Prostate gland (tissue), 2 donors: ENCODE measurements at places on chromosomes 11 and 22. TPM values are rescaled to one million over a fixed set of nuclear protein-coding genes. Genes with fewer than 3 reads are reported as not detected.

INSC gene
- 0.87 TPM for total RNA-seq

SYCE3 gene
- total RNA-seq: 10.2 TPM

- no peak overlapping the region for H3K27ac ChIP-seq
- DNase-seq: no peak
Measured at GRCh38 chr11:105070306-105070705, 25.2 kb upstream of the CARD16 start.

SLN gene
- total RNA-seq: not detected

- no peaks in the 10 kb centered on the region for H3K4me1 ChIP-seq
- no peak overlapping the region for H3K4me3 ChIP-seq
- DNase-seq: peak; percentile 33
- no peaks in the 10 kb centered on the region for H3K36me3 ChIP-seq
Measured at GRCh38 chr11:92528001-92528400, 303.4 kb downstream of the FAT3 start.

CRACR2B gene
- 83.0 TPM for total RNA-seq

- H3K27ac ChIP-seq: no peak overlapping the region
- no peaks in the 10 kb centered on the region for H3K27me3 ChIP-seq
- no peak for DNase-seq
- H3K4me1 ChIP-seq: no peaks in the 10 kb centered on the region
Measured at GRCh38 chr11:95547976-95548375, 241.6 kb downstream of the FAM76B start.

SLCO2B1 gene
- total RNA-seq: 6.1 TPM

FOLR3 gene
- total RNA-seq: not detected

DNA sequence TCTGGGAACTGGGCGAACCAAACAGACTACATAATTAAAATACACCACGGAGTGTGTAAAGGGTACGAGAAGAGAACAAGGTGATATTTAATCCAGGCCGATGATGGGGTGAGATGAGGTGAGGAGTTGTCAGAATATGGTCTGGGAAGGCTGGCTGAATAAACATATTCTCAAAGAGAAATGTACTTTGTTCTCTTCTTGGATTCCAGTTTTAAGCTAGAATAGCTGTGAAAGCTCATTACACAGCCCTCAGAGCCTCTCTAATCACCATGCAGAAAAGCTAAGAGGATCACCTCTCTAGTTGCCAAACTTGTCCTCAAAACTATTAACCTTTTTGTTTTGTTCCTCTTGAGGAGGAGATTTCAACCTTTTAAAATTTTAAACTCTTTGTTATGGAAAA is 89.8 kb downstream of the ATG16L2 start:
- DNase-seq: no peak
- H3K27ac ChIP-seq: no peak overlapping the region
- no peaks in the 10 kb centered on the region for H3K27me3 ChIP-seq
- no peaks in the 10 kb centered on the region for H3K4me1 ChIP-seq

DNA sequence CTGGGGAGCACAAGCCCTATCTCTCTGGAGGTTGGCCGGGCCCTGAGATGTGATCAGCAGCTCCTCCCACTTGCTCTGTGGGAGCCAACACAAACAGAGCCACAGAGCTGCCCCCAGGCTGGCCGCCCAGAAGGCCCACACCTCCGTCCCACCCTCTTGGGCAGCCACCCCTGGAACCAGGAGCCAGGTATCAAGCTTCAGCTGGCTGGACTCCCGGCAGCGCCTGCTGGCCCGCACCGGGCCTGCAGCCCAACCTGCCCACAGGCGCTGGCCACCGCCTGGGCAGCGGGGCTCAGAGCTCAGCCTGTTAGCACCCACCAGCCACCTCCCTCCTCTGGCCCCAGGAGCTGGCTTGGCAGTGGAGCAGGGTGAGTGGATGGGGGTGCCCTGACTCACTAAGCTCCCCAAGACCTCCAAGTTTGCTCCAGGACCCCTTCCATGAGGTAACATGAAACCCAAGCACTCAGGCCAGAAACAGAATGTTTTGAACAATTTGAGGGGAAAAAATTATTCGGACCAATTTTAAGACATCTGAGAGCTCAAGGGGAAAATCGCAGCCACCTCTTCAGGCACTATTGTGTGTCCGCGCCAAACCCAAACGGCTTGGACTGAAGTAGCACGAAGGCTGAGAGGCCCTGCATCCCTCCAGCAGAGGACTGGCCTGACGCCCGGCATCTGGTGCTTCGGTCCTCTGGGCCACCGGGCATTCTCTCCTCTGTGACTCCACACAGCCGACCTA is 450.8 kb downstream of the SOX6 start:
- H3K4me3 ChIP-seq: no peak overlapping the region
- no peak overlapping the region for H3K27ac ChIP-seq
- H3K4me1 ChIP-seq: no peaks in the 10 kb centered on the region
- H3K36me3 ChIP-seq: no peaks in the 10 kb centered on the region
- no peaks in the 10 kb centered on the region for H3K27me3 ChIP-seq
- DNase-seq: peak; percentile 28

- no peak overlapping the region for H3K4me3 ChIP-seq
- no peak for DNase-seq
- H3K36me3 ChIP-seq: no peaks in the 10 kb centered on the region
- peak overlapping the region; percentile 44 for H3K27ac ChIP-seq
- H3K4me1 ChIP-seq: peaks cover 5% of the 10 kb centered on the region
- no peaks in the 10 kb centered on the region for H3K27me3 ChIP-seq
Measured at GRCh38 chr11:44585421-44585820, 20.0 kb downstream of the CD82 start.

SERHL2 gene
- 10.2 TPM for total RNA-seq

GRCh38 chr11:111957663-111958444 is 20.7 kb downstream of the DIXDC1 start:
- H3K4me3 ChIP-seq: no peak overlapping the region
- no peak overlapping the region for H3K27ac ChIP-seq
- H3K27me3 ChIP-seq: no peaks in the 10 kb centered on the region
- no peak for DNase-seq
- H3K36me3 ChIP-seq: no peaks in the 10 kb centered on the region
- no peaks in the 10 kb centered on the region for H3K4me1 ChIP-seq

FIBIN gene
- total RNA-seq: 13.4 TPM

- no peaks in the 10 kb centered on the region for H3K36me3 ChIP-seq
- DNase-seq: peak; percentile 85
- H3K27me3 ChIP-seq: no peaks in the 10 kb centered on the region
- peak overlapping the region; percentile 19 for H3K27ac ChIP-seq
- H3K4me3 ChIP-seq: no peak overlapping the region
Measured at GRCh38 chr11:783581-784015, 6.3 kb downstream of the CEND1 start.

DNA sequence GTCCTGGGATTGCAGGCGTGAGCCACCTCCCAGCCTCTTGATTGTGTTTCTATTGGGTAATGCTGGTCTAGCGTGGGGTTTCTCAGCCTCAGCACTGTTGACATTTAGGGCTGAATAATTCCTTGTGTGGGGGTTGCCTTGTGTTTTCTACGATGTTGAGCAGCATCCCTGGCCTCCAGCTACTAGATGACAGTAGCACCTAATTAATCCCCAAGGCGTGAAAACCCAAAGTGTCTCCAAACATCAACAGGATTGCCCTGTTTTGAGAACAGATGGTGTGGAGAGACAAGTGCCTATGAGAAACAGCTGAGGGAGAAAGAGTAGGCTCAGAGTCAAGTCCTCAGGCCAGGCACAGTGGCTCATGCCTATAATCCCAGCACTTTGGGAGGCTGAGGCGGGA is 67.2 kb downstream of the SGSM1 start:
- H3K4me1 ChIP-seq: no peaks in the 10 kb centered on the region
- H3K36me3 ChIP-seq: no peaks in the 10 kb centered on the region
- H3K4me3 ChIP-seq: no peak overlapping the region
- no peak overlapping the region for H3K27ac ChIP-seq
- no peaks in the 10 kb centered on the region for H3K27me3 ChIP-seq

- no peak for DNase-seq
- H3K4me3 ChIP-seq: no peak overlapping the region
- H3K4me1 ChIP-seq: peaks cover 4% of the 10 kb centered on the region
- no peak overlapping the region for H3K27ac ChIP-seq
Measured at GRCh38 chr11:94835594-94835927, 67.4 kb downstream of the AMOTL1 start.

DNA sequence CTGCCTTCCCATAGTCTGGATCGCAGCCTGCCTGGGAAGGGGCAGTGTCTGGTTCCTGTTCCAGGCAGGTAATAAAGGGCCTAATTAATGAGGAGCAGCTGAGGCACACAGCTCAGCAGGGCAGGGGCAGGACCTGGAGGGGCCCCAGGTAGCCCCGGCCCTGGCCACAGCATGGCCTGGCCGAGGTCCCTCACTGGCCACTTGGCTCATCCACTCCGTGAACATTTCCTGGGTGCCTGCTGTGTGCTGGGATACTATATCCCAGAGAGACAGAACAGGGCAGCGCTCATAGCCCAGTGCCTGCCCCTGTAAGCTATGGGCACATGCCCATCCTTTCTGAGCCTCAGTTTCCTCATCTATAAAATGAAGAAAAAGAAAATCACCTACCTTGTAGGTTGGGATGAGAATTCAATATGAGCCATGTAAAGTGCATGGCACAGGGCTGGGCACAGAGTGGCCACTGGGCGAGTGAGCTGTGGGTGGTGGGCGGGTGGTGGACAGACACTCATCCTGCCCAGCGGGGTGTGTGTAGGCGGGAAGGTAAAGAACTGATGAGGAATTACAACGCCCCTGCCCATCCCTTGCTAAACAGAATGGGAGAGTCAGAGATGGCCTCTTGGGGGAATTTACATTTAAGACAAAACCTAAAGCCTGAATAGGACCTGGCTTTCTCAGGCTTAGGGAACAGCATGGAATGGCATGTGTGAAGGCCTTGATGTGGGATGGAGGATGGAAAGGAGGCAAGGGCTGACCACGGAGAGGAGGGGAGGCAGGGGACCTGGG is 9.2 kb downstream of the MYRF start:
- H3K4me3 ChIP-seq: no peak overlapping the region
- no peaks in the 10 kb centered on the region for H3K36me3 ChIP-seq
- no peak overlapping the region for H3K27ac ChIP-seq
- no peaks in the 10 kb centered on the region for H3K4me1 ChIP-seq
- no peak for DNase-seq

GRCh38 chr11:94788396-94788795 is 20.2 kb downstream of the AMOTL1 start:
- DNase-seq: no peak
- H3K36me3 ChIP-seq: no peaks in the 10 kb centered on the region
- peaks cover 7% of the 10 kb centered on the region for H3K4me1 ChIP-seq
- no peak overlapping the region for H3K4me3 ChIP-seq
- no peaks in the 10 kb centered on the region for H3K27me3 ChIP-seq
- no peak overlapping the region for H3K27ac ChIP-seq
